ENCODE measurements at places on chromosomes 11 and 22.

DNA sequence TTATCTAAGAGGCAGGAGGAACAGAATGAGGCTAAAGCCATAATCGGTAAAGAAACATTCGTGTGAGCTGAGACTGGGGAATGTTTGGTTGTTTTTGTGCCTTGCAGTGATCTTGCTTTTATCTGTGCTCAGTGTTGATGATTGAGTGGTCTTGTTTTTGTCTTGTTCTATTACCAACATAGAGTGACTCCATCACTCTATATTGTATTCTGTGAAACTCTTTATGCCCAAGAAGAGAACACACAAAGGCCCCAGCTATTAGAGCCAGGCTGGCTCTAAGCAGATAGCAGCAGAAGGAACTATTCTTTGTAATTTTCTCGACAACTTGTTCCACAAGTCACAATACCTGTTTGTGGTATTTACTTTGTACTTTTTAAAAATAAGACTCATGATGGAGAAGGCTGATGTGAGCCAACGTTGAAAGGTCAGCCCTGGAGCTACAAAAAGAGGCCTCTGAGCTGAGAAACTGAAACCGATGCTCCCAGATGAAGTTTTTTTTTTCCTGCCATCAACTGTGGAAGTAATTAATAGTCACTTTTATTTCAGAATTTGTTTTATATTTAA, 68.4 kb downstream of the LARGE1 start:
- DNase-seq, result no peak

DNA sequence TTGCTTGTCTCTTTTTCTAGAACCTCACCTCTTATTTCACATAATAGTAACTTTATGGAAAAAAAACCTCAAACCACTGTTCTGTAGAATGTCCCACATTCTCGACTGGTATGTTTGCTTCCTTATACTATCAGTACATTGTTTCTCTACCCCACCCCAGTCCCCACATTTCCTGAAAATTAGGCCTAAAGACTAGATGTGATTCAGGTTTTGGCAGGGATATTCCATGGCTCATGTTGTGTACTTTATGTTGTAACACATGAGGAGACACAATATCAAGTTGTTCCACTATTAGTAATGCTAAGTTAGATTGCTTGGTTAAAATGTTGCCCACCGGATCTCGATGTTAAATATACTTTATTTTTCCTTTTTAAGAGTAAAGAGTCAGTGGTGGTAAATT, 34.7 kb downstream of the DDIAS start:
- DNase-seq, result no peak

GRCh38 chr11:65095974-65096806, at the start of gene VPS51:
TSS of gene VPS51 (plus strand) at chr11:65096214. CDS start at chr11:65096251, 37 bp downstream.
- DNase-seq, result peak; percentile 88

- DNase-seq, result no peak
Observed at GRCh38 chr11:131365329-131365930, 5.0 kb upstream of the NTM start.

GRCh38 chr11:35402751-35403660, 16.4 kb downstream of the SLC1A2 start:
- no peak for DNase-seq

DNA sequence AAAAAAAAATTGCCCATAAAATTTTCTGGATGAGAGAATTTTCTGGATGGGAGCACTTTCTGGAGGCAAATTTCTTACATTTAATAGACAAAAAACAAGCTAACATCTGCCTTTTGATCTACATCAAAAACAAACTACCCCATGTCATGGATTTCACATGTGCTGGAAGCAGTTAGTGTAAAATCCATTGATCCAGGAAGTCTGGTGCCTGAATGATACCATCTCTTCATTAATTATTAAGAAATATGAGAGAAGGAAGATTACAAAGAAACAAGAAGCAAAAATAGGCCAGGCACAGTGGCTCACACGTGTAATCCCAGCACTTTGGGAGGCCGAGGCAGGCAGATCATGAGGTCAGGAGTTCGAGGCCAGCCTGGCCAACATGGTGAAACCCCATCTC, 53.2 kb upstream of the FAM181B start:
- DNase-seq, result no peak

DNA sequence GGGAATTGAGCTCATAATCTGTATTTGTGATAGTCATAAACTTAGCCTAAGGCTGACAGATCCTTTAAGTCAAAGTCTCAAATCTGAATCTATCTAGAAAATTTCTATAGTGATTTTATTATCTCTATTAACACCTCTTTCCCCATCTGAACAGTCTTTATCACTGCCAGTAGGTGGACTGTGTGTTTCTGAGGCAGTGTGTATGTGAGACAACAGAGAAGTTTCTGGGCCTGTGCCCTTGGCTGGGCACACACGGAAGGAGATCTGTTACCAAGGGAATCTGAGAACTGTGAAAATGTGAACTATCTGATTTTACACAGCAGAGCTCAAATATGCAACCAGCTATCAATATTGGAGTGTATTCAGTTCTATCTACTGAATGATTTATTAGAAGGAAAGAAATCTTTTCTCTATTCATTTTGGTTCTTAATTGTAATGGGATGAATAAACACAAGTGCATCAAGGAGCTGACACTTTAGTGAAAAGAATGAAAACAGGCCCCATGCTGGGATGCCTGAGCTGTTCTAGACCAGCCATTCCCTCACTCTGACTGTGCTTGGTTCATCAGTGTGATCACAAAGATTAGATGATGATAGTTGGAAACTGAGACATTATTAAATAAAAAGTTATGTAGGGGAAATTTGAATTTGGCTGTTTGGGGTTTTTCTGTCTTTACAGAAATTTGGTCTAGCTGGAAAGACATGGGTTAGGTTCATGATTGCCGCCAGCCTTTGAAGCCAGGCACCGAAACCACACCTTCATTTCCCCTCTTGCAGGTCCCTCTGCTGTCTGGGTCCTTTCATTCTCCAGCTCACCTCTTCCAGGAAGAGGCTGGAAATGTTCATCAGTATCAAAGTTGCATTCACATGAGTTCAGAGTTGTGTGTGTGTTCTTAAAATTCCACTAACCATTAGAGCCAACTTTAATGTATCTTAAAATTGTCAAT, 68.1 kb downstream of the LIF start:
- DNase-seq, result peak; percentile 55

DNA sequence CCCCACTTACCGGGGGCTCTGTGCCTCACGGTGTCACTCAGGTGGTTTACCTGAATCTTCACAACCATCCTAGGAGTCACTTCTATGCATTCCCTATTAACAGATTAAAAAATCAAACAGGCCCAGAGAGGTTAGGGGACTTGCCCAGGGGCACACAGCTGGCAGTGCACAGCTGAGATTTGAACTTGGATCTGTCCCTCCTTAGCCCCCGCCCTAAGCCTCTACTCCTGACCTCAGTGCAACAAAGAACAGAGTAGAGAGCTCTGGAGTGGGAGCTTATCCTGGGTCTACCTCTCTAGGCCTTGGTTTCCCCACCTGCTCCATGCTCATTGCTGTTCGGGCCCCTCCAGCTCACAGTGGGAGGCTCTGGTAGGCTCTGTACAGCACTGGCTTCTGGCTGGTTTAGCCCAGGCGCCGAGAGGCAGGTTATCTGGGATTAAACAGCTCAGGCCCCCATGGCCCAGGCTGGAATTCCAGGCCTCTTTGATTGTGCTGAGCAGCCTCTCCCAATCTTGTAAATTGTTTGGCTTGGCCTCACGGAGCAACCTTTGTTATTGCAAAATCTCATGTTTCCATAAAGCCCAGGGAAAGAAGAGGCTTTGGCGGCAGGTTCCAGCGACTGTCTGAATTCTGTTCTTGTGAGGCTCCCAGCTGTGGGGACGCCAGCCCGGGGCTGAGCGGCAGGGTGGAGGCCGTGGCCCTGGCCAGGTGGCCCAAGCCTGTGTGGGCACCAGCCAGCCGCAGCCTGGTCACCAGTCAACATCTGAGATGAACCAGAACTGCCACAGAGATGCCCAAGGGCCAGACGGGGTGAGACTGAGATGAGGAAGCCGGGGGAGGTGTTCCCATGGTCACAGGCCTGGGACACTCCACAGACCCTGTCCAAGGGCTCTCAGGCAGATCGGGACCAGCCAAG, 28.9 kb upstream of the SHISAL1 start:
- no peak for DNase-seq

DNA sequence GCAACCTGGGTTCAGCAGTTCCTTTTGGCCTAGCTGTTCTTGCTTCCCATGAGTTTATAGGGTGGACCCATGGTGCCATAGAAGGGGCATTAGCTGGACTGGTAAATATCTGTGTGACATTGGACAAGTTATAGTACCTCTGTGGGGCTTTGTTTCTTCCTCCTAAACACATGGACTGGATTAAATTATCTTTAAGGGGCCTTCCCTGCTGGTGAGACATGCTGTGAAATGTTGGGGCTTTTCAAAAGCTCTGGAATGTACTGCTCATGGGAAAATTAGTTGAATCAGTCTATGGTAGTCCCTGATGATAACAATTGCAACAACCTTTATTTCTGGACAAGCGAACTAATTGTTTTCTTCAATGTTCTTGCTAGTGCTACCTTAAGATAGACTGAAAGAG, 276.2 kb downstream of the BLID start:
- DNase-seq, result no peak

DNA sequence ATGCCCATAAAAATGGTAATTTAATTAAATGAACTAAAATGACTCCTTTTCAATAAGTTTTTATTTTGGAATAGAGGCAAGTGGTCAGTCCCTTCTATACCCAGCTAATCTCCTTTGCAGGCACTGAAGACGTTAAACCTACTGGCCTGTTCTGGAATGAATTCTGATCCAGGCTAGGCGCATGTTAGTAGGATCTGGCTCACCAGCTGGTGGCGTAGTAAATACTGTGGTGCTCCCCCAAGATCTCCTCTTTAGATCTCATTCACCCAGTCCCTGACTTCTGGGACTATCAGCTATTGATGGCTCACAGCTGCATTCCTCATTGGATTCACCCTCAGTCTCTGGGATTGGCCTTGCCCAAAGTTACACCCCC, 173.7 kb upstream of the DDI1 start:
- no peak for DNase-seq

DNA sequence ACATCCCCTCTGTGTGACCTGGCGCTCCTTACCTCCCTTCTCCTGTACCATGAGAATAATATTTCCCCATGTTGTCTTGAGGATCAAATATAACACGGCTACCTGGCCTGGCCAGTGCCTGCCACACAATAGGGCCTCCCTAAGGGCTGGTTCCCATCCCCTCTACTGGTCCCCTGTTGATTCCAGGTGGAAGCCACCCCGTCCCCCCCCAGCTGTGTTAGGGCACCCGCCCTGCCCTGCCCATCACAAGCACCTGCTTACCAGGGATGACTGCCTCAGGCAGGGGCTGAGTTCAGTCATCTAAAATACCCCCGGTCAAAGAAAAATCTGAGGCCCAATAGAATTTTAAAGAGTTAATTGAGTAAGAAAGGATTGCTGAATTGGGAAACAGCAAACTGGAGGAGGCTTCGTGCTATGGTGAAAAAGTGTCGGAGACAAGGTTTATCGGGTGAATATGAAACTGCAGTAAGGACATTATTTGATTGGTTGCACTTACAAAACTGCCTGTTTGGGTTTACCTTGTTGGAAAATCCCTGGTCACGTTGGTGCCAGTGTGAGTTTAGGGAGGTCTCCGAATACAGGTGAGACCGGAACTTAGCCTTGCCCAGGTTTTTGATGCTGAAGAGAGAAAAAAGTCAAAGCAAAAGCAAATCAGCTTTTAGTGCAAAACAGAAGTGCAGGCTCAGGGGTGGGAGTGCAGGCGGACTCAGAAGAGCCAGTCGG, 5.2 kb downstream of the APOL1 start:
- DNase-seq, result no peak

DNA sequence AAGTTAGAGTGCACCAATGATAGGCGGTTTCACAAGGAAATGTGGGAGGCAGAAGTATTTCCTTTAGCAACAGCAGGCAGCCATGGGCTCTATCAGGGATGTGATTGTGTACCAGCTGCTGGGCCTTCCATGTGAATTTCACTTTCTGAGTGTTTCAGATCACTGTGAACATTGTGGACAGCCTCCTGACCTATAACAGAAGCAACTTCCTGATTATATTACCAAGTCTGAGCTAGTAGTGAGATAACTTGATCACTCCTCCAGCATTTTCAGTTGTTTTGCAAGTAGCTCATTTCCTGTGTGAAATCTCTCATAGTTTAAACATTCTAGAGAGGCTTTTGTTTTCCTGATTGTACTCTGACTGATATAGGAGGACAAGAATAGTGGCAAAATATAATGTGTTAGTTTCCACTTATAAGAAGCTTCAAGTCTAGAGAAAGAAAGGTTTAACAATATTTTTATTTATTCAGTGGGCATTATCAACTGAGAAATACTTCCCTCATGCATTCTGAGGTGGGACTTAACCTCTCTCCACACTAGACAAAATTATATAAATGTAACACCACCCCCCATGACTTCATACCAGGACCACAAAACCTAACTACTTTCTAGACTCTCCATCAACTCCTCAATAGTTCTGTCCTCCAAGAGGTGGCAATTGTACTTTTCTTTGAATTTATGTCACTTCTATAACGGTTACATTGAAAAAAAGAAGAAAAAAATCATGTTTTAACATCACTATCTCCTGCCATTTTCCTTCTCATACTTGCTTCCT, 184.2 kb upstream of the LUZP2 start:
- no peak for DNase-seq

DNA sequence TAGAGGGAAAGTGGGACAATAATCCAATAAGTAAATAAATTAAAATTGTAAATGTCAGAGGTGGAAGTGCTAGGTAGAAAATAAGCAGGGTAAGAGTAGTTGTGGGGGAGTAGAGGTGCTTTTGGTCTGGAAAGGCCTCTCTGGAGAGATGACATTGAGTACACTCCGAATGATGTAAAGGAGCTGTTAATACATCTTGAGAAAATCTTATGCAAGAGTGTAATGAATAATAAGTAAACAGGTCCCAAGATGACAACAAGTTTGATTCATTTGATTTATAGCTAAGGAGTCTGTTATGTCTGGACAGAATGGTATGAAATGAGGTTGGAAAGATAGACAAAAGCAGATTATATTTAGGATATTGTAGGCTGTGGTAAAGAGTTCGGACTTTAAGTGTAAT, 87.5 kb downstream of the TMEM135 start:
- no peak for DNase-seq

GRCh38 chr11:65291613-65292012, 23.1 kb upstream of the CDC42EP2 start:
- no peak for DNase-seq

- DNase-seq, result no peak
Observed at GRCh38 chr11:44989831-44990566, 39.3 kb upstream of the TP53I11 start.

DNA sequence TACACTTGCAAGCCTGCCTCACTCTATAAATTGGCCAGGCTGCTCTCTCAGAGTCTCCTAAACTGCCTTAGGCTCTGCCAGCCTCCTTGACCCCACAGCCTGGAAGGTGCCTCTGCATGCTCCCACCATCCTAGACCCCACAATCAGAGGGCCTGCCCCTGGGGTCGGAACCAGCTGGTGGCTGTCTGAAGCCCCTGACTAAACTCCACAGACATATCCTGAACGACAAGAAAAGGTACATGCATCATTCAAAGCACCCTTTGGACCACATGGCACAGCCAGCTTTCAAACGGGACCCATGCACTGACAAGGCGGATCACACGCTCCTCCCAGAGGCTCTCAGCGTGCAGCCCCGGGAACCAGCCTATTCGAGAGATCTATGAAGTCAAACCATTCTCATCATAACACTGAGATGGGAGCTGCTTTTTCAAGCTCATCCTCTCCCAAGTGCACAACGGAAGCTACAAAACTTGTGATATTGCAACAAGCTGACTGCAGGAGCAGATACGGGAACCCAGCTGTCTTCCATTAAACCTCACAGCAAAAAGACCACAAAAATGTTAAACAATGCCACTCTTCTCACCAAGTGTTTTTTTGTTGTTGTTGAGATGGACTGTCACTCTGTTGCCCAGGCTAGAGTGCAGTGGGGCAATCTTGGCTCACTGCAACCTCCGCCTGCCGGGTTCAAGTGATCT, 8.1 kb downstream of the SHANK2 start:
- DNase-seq, result no peak

Measured in CD4-positive, alpha-beta T cell treated with Interleukin-17A for 4 hours (primary cell).